ENCODE measurements at places on chromosomes 12 and 14.

GRCh38 chr14:20522332-20522731 is 17.0 kb downstream of the RNASE10 start:
- DNase-seq: no peak

DNA sequence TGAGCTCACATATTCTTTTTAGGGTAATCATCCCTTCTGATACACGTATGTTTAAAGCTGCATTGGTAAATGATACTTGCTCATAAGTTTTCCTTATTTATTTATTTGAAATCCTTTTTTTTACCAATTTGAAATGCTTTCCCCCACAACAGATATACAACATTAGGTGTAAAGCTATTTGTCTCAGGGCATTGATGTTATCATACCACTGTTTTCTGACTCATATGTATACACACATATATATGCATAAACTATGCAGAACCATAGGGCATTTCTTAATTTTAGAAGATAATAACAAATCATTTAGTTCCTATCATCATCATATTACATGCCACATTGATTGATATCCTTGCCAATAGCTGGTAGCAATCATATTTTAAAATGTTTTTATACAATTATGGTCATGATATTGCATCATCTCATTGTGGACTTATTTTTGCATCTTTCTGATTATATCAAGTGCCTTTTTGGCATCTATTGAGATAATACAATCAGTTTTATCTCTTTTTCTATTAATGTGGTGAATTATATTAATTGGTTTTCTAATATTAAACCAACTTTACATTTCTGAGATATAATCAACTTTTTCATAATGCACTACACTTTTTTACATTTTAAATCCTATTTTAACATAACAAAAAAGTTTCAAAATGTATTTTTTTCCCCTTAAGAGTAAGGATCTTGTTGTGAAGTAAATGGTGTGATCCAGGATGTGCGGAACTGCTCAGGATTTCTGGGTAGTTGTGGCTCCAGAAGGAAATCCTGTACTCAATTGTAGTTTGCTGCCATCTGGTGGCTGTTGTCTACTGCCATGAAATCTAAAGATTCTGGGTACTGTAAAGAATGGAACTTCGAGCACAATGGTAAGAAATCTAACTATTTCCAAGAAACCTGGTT is 16.7 kb downstream of the OR9K2 start:
- DNase-seq: no peak

GRCh38 chr12:31321897-31322228 is 4.1 kb downstream of the SINHCAF start:
- DNase-seq: no peak

DNA sequence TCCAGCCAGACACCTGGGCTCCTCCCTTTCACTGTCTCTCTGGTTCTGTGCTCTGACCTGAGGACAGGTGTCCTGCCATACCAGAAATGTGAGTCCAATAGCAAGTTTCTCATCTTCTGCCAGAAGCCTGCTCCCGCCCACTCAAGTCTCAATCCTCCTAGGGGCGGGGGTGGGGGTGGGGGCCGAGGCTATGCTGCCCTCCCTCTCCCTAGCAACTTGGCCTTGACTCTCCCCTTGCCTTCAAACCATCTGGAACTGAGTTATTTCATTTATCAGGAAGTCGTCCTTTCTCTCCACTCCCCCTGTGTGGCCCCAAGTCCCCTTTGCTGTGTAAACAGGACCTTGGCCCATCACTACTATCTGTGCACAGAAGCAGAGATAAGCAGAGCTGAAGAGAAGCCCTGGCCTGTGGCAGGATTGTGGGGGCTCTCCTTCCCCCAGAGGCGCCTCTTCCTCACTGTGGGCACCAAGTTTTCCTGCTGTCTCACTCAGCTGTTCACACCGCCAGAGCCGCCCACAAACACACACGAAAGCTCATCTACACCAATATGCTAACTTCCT is 117.1 kb downstream of the DPF3 start:
- no peak for DNase-seq

DNA sequence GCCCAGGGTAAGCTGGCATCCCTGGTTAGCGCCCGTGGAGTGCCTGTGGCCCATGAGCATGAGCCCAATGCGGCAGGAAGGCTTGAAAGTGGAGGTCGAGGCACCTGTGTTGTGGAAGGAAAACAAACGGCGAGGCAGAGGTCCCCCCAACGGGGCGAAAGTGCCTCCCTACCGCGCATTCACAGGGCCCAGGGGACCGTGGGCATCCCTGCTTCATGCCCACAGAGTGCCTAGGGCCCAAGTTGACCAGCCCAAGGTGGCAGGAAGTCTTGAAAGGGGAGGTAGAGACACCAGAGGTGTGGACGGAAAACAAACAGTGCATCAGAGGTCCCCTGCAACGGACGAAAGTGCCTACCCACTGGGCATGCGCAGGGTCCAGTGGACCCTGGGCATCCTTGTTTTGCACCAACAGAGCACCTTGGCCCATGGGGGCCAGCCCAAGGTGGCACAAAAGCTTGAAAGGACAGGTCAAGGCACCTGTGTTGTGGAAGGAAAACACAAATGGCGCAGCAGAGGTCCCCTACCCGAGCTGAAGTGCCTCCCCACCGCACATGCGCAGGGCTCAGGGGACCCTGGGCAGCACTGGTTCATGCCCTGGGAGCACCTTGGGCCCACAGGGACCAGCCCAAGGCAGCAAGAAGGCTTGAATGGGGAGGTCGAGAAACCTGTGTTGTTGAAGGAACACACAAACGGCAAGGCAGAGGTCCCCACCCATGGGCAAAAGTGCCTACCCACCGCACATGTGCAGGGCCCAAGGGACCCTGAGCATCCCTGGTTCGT is 377.5 kb downstream of the ALG10 start:
- peak; percentile 7 for DNase-seq

- no peak for DNase-seq
Observed at GRCh38 chr12:47378907-47379306, 299.1 kb upstream of the AMIGO2 start.

DNA sequence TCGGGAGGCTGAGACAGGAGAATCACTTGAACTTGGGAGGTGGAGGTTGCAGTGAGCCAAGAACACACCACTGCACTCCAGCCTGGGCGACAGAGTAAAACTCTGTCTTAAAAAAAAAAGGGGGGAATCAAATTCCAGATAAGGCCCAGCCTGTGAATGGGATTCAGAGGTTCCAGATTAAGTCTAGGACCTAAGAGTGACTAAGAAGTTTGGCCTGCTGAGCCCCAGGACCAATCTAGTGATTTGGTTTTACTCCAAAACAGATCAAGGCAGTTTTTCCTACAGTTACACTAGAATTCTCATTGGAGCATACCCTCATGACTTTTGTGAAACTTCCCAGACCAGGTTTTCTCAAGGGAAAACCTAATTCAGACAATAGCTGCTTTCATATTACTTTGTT is 22.8 kb downstream of the EXOC5 start:
- DNase-seq: no peak

DNA sequence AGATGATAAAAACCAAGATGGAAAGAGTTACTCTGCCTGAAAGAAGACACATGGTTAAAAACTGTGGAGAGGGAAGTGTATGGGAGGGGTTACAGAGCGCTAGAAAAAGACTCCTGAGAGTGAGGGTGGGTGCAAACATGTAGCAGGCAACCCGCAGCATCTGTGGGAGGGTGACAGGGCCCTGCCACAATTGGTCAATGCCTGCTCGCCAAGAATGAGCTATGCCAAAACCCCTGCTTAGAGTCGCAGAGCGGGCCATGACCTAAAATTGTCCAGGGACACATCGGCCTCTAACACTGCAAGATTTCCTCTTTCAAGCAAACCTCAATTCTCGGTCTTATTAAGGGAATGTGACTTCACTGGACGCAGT is 700 bp downstream of the PRKAG1 start:
- peak; percentile 65 for DNase-seq

DNA sequence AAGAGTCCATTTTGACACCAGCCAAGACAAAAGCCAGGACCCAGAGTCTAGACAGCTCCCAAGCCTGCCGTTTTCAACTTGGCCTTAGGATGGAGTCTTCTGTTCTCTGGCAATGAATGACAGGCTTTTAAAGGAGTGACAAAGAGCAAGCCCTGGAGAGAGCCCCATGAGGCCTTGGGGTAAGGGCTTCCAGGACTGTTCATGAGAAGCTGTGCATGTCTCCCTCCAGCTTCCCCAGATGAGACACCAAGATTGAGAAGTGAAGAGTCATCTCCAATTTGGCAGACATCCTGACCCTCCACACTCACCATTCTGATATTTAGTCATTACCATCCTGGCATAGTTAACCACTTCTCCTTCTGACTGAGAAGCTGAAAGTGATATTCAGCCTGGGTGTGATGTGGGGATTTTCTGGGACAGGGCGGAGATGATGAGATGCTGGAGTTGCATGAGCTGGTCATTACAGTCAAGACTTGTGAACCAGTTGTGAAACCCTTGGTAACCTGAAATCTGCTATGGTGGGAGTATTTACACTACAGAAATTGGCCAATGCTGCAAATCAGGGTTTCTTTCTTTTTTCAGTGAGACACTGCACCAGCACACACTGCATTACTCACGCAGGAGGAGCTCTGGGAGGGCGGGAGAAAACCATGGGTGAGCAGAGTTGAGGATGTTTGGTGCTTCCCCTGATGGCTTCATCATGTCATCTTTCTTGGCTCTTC is 77.8 kb downstream of the VCPKMT start:
- DNase-seq: peak; percentile 71

DNA sequence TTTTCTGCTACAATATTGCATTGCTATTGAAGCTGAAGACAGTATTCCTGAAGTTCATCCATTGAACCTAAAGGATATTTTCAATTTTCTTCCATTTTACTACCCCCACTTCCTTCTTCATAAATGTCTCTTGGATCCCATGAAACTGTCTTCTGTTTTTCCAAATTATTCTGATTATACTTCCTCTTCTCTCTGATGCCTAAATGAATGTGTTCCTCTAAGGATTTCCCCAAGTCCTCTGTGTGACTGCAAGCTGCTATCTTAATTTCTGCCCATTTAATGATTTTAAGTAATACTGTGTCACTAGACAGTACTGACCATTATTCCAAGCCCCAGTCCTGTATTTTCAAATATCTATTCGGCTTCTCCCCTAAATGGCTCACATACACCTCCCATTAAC is 102.9 kb downstream of the TAOK3 start:
- no peak for DNase-seq

GRCh38 chr12:27436029-27436428 is 10.5 kb upstream of the SMCO2 start:
- DNase-seq: no peak

DNA sequence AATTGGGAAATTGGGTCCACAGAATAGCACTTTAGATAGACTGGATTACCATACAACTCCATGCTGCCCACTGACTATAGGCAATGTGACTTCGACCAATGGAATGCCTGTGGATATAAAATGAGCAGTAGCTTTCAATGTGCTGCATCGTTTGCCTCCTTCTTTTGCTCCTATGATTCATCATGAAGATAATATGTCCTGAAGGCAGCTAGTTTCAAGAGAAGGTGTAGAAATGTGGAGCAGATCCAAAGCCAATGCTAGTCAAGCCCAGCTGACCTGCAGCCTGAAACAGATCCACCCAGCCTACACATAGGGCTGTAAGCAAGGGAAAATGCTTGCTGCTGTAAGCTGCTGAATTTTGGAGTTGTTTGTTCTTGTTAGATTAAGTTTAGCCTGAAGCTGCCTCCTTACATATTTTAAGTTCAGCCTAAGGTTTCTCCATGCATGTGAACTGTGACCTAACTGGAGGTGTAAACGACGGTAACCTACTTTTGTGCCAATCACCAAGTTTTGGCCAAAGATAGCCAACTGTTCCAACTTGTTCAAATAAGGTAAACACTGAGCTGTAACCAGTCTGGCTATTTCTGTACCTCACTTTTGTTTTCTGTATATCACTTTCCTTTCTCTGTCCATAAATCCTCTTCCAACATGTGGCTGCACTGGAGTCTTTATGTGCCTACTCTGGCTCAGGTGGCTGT is 169.1 kb upstream of the AVPR1A start:
- no peak for DNase-seq

Measured in activated T-cell treated with anti-CD3 and anti-CD28 coated beads, Interleukin-2, amount 50 U/mL, for 24 hours (primary cell).